Stimulated activated CD4-positive, alpha-beta T cell treated with anti-CD3 and anti-CD28 coated beads, Interleukin-1b, Interleukin-23, amount 100 ng/mL, for 24 hours (primary cell): ENCODE measurements at places on chromosomes 2 and 18.

- no peak for DNase-seq
These were observed 50.9 kb downstream of the MMADHC start for GRCh38 chr2:149536649-149537048.

DNA sequence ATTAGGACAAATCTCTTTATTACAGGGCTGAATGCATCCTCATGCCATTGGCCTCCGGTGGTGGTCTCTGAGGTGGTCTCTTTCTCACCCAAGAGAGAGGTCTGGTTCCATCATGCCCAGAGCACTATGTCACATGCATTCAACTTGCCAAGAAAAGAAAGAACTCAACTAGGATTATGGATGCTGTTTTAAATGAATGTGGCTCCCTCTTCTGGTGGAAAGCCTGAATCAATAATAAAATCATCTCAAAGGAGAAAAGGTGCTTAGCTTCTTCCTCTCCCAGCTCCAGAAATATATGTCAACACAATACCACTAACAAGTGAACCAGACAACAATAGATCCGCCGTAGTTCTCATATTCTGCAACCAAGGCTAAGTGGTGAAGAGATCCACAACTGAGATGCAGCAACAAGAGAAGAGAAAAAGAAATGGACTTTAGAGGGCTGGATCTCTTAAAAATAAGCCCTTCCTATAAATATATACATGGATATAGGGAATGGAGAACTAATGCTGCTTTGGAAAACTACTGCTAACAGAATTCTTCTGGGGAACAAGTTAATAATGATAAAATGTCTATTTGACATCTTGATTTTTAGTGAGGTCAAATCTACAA is 396.8 kb downstream of the NCKAP5 start:
- no peak for DNase-seq

GRCh38 chr2:196284144-196284844 is 112.9 kb upstream of the STK17B start:
- DNase-seq: no peak

DNA sequence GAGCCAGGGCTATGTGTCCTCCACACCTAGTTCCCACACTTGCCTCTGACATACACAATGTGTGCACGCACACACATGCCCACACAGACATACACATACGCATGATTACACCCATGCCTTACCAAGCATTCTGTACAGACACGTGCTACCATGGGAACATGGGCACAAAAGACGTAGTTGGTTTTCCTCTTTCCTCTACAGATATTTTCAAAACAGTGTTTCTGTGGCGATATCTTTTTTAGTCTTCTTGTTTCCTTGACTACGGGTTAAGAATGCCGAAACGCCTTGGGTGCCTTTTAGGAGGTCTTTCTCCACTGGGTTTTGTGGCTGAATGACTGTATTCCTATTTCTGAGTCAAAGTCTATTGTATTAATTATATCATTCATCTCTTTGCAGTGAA is 75.5 kb upstream of the SPTBN1 start:
- DNase-seq: no peak

DNA sequence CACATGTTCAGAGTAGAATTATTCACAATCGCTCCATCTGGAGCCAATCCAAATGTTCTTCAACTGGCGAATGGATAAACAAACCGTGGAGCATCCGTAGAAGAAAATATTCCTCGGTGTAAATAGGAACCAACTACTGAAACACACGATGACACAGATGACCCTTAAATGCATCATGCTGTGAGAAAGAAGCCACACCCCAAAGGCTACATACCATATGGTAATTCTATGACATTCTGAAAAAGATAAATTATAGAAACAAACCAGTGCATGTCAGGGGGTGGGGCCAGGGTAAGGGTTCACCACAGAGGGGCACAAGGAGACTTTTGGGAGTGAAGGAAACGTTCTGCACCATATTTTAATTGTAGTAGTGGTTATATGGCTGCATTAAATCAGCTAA is 312.2 kb upstream of the SMIM21 start:
- DNase-seq: no peak

DNA sequence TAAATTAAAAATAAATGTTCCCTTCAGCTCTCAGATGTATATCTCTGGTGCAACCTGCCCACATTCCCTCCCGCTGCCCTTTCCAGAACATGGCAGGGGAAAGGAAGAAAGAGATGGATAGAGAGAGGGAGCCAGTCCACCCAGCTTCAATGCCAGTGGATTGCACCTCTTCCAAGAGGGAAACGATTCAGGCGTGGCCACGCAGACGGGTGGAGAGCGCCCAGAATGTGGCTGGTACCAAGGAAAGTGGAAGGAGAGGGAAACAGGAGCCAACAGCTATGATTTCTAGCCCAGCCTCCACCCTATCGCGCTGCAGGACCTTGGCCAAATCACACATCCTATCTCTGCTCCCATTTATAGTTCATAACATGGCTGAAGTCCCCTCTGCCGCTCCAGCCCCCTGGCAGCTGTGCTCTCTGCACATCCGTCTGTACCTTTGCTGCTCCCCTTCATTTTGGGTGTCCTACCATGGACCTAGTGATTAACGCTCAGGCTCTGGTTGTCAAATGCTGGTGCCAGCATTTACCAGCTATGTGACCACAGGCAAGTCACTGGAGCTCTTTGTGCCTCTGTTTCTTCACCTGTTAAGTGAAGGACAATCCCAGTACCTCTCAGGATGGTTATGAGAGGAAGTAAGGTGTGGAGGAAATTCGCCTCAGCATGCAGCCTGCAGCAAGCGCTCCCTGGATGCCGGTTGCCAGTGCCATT is 66.5 kb downstream of the SFXN5 start:
- DNase-seq: no peak
